GM12892 (cell line): ENCODE measurements at places on chromosomes 12 and 14.

GRCh38 chr14:74508844-74509428 is 15.4 kb downstream of the ISCA2 start:
- peak; percentile 7 for DNase-seq

GRCh38 chr12:60257063-60257462 is 661.2 kb downstream of the SLC16A7 start:
- DNase-seq = no peak

- DNase-seq = no peak
Observed at GRCh38 chr12:73235387-73235786, 963.2 kb downstream of the TRHDE start.

- no peak for DNase-seq
Observed at GRCh38 chr12:79360936-79361335, 329.8 kb downstream of the PAWR start.

- no peak for DNase-seq
Observed at GRCh38 chr12:124277394-124278241, 17.3 kb upstream of the RFLNA start.

DNA sequence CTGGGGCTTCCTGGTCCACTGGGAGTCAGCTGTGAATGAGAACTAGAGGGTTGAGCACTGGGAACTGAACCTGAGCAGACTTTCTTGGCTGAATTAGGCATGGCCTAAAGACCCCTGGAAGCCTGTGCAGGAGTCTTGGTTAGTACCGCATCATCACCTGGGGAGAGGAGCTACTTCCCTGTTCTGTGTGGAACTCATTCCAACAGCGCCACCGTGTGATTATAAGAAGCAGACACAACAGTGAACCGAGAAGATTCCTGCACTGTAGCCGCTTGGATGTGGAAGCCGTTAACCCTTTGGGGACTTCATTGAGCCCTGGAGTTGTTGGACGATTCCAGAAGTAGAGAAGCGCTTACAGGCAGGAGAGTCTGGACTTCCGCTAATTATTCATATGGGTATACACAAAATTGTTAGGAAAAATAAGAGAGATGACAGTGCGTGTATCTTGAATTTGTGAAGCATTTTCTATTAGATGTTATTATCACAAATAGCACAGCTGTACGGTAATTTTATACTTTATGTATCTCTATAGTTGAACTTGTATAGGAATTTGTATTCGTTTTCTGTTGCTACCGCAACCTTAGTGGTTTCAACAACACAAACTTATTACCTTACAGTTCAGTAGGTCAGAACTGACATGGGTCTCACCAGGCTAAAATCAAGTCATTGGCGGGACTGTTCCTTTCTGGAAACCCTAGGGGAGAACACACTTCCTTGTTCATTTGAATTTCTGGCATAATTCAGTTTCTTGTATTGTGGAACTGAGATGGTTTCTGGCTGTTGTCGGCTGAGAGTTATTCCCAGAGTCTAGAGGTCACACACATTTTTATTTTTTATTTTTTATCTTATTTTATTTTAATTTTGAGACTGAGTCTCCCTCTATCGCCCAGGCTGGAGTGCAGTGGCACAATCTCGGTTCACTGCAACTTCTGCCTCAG is 100.7 kb downstream of the C2CD5 start:
- DNase-seq = peak; percentile 21

DNA sequence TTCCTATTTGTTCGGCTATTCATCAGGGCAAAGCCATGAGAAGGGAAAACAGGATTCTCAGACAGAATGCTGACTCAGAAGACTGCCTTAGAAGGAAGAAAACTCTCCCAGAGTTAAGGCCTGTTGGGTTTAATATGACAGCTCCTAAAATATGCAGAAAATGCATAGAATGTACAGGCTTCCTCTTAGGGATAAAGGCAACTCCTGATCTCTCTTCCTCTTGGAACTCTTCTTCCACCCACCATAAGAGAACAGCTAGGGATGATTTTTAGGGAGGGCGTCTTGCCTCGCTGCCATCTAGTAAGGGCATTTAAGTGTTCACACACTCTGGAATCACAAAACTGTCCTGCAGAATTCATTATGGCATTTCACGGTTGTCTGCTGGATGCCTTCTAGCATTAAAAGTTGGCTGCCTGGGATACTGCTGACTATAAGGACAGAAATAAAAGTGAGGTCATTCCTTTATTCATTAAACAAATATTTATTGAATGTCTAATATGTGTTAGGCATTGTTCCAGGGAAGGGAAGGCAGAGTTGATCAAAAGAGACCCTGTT is 73.7 kb downstream of the DCAF5 start:
- no peak for DNase-seq

- no peak for DNase-seq
Observed at GRCh38 chr14:97924922-97925613, 1127.9 kb downstream of the VRK1 start.

DNA sequence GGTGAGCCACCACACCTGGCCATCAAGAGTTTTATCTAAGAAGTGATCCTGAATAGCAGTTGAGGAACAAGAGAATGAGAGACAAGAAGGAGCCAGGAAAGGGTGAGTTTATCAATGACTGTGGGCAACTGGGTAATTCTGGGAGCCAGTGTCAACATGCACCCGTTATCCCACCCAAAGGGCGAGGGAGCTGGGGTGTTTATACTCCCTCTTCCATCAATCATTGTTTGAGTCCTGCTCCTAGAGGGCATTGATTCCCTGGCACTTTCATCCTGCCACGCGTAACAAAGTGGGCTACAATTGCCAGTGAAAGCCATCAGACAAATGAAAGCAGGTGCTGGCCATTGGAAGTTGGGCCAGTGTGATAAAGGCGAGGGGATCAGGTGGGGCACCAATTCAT is 136.3 kb downstream of the SUDS3 start:
- no peak for DNase-seq
